NCI-H510A treated with DMSO at 0.1 percent for 48 hours (cell line): ENCODE measurements at places on chromosomes 1 and 21.

GRCh38 chr1:164672588-164672987 is 113.6 kb downstream of the PBX1 start:
- no peak for DNase-seq

DNA sequence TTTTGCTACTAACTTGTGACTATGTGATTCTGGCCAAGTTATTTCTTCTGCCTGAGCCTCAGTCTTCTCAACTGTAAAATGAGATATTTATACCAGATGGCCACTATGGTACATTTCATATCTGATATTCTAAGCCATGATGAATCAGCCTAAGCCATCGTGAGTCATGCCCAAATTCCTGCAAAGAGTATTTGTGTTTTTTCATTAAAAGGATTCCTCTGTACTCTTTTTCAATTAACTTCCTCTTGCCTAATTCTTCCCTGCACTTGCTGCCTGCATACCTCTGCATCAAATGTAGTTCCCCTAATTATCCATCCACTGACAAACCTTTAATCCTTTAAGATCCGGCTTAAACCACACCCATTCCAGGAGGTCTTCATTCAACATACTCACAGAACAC is 575.1 kb upstream of the BEND5 start:
- DNase-seq: no peak

DNA sequence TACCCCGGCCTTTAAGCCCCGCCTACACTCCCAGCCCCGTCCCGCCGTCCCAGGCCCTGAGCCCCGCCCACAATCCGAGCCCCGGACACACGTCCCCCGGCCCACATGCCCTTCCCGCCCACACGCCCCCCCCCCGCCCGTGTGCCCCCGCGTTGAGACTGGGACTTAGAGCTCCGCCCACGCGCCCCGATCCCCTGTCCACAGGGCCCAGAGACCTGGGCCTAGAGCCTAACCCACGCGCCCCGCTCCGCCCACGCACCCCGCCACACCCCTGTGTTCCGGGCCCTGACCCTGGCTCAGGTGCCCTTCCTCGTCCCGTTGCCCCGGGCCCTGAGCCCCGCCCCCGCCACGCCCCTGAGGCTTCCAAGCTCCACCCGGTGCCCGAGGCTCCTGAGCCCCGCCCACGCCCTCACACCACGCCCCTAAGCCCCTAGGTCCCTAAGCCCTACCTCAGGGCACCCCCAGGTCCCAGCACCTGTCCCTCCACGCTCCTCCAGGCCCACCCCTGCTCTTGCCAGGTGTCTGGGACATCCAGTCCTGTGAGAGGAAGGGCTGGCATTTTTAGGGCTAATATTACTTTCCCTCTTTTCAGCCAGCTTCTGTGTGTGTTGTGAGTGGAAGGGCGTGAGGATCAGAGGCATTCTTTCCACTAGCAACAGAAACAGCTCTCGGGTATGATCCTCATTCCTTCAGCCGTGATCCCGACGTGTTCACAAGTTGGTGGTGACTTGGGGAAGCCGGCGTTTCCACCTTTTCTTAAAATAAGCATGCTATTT is 552 bp upstream of the GPR157 start:
- no peak for DNase-seq

- no peak for DNase-seq
Observed at GRCh38 chr1:177448652-177449357, 278.0 kb downstream of the BRINP2 start.

- no peak for DNase-seq
Observed at GRCh38 chr1:201140235-201140940, 13.4 kb upstream of the ASCL5 start.

DNA sequence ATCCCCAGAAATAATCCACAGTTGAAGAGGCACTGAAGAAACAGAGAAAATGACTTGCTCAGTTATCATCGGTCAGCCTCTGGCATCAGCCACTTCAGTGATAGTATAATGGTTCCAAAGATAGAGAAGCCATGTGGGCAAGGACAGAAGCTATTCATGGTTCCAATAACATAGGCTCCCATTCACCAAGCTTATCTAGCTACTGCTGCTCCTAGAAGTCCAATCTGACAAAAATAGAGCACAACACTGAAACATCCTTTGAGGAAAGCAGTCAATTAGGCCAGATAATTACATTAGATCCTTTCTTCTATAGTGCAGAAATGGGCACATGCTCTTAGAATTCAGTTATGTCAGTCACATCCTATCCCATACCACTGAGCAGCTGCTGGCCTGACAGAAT is 33.5 kb upstream of the CRB1 start:
- no peak for DNase-seq
